Dermis blood vessel endothelial cell (primary cell): ENCODE measurements at places on chromosomes 1 and 21. TPM values are rescaled to one million over a fixed set of nuclear protein-coding genes. Genes with fewer than 3 reads are reported as not detected.

Gene FALEC
- total RNA-seq = not detected in 2 replicates

Gene ETV3L
- total RNA-seq = not detected in 2 replicates

Gene ZYG11A
- 0.17 and 1.2 TPM in 2 replicates for total RNA-seq

Gene IQGAP3
- 7.3 and 37.9 TPM in 2 replicates for total RNA-seq

Gene AGRN
- 102 and 117 TPM in 2 replicates for total RNA-seq

Gene SPATA21
- total RNA-seq = under 0.01 TPM in 1 of 2 replicates, not detected in the other

Gene HPCA
- 0.05 TPM in 1 of 2 replicates, not detected in the other for total RNA-seq

Gene FOXO6
- total RNA-seq = 0.05 TPM in 1 of 2 replicates, not detected in the other

Gene RSPO1
- not detected in 2 replicates for total RNA-seq

Gene OR10J1
- not detected in 2 replicates for total RNA-seq

Gene TDRD10
- total RNA-seq = 5.3 and 6.0 TPM in 2 replicates

Gene SPRR2E
- not detected in 2 replicates for total RNA-seq

Gene ARTN
- not detected in 2 replicates for total RNA-seq

Gene TIAM1
- total RNA-seq = 0.85 and 1.0 TPM in 2 replicates

Gene CYP4A11
- not detected in 2 replicates for total RNA-seq

Gene CERS2
- total RNA-seq = 71.6 and 96.6 TPM in 2 replicates

Gene POGZ
- 20.3 and 26.2 TPM in 2 replicates for total RNA-seq

Gene C4BPB
- total RNA-seq = 0.34 TPM in 1 of 2 replicates, not detected in the other

Gene CORT
- 0.34 and 0.37 TPM in 2 replicates for total RNA-seq

Gene LCE6A
- total RNA-seq = not detected in 2 replicates

Gene L1TD1
- total RNA-seq = not detected in 2 replicates

Gene GPR153
- 2.2 and 2.8 TPM in 2 replicates for total RNA-seq

Gene NGF
- total RNA-seq = 0.34 TPM in 1 of 2 replicates, not detected in the other

Gene TMEM79
- 1.2 and 1.7 TPM in 2 replicates for total RNA-seq

Gene TTF2
- 14.3 and 21.9 TPM in 2 replicates for total RNA-seq

Gene GBP6
- total RNA-seq = under 0.01 TPM in 1 of 2 replicates, not detected in the other

Gene FCRLB
- 0.51 and 0.56 TPM in 2 replicates for total RNA-seq

Gene TNFRSF8
- 0.33 and 0.34 TPM in 2 replicates for total RNA-seq

Gene BACE2
- 571 and 696 TPM in 2 replicates for total RNA-seq

Gene HAO2
- total RNA-seq = not detected in 2 replicates

Gene ELF3
- 0.14 and 0.68 TPM in 2 replicates for total RNA-seq

Gene CRYBG2
- 0.70 TPM in 1 of 2 replicates, not detected in the other for total RNA-seq

Gene CLCA1
- not detected in 2 replicates for total RNA-seq

Gene PDC
- not detected in 2 replicates for total RNA-seq

Gene CA6
- not detected in 2 replicates for total RNA-seq

Gene SPRR4
- not detected in 2 replicates for total RNA-seq

Gene SPATA46
- total RNA-seq = not detected in 2 replicates

Gene IPO9
- total RNA-seq = 32.5 and 33.6 TPM in 2 replicates

Gene LRRC38
- 0.09 and 0.17 TPM in 2 replicates for total RNA-seq

Gene ELAPOR1
- total RNA-seq = under 0.01 and 0.37 TPM in 2 replicates

Gene KNCN
- total RNA-seq = not detected in 2 replicates

Gene TRIM63
- total RNA-seq = not detected in 2 replicates

Gene IFI16
- total RNA-seq = 101 and 103 TPM in 2 replicates

Gene ELOA
- total RNA-seq = 26.2 and 29.6 TPM in 2 replicates
